ENCODE measurements at places on chromosomes 3 and 15.

DNA sequence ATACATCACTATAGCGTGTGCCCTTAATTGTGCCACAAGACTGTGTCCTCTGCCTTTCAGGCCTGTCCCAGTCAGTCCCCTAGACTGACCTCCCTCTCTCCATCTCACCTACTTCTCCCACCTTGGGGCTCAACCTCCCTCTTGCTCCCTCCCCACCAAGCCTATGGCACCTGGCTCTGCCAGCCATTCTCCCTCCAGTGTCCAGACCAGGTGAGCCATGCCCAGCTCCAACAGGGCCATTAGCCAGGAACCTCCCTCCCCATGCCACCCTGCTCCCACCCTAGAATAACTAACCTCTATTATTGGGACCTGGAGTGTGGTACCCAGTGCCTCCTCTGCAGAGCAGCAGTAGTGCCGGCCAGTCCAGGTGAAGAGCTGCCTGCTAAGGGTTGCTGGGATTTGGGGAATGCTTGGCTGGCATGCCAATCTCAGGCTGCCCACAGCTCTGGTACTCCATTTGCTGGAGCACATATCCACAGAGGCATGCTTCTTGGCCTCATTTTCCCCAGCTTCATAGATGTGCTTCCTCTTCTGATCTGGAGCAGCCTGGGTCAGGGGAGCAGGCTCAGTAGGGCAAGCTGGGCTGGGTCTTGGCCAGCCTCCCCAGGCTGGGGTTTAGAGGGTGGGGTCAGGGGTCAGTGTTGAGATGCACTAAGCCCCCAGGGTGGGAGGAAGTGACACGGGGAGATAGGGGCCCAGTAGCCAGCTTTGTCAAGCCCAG lies 38.8 kb downstream of the SAXO2 start:
- no peak for DNase-seq

GRCh38 chr15:70416829-70417228 lies 319.1 kb upstream of the TLE3 start:
- no peak for DNase-seq

DNA sequence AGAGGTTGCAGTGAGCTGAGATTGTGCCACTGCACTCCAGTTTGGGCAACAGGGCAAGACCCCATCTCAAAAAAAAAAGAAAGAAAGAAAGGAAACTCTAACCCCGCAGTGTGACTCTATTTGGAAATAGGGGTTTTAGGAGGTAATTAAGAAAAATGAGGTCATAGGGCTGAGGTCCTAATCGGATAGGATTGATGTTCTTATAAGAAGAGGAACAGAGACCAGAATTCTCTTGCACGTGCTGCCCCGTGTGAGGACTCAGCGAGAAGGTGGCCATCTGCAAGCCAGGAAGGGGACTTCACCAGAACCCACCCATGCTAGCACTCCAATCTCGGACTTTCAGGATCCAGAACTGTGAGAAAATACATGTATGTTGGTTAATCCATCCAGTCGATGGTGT lies 25.8 kb downstream of the KLHL6 start:
- no peak for DNase-seq

DNA sequence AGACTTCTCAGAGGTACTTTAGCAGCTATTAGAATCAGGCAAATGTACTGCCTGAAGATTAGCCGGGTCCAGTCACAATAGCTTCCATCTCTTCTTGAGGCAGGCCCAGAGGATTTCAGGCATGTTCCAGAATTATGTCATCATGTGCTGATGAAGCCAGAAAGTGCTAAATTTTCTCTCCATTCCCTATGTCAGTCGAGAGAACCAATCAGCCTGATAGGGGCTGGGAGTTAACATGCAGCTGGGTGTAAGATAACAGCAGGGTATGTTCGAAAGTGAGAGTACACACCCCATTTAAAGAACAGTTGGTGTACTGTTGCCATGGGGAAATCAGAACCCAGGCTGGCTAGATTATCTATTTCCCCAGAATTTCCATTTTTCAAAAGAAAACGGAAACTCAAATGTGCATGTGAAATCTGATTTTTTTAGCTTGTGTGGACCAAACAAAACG lies 48.7 kb downstream of the MYH15 start:
- no peak for DNase-seq

DNA sequence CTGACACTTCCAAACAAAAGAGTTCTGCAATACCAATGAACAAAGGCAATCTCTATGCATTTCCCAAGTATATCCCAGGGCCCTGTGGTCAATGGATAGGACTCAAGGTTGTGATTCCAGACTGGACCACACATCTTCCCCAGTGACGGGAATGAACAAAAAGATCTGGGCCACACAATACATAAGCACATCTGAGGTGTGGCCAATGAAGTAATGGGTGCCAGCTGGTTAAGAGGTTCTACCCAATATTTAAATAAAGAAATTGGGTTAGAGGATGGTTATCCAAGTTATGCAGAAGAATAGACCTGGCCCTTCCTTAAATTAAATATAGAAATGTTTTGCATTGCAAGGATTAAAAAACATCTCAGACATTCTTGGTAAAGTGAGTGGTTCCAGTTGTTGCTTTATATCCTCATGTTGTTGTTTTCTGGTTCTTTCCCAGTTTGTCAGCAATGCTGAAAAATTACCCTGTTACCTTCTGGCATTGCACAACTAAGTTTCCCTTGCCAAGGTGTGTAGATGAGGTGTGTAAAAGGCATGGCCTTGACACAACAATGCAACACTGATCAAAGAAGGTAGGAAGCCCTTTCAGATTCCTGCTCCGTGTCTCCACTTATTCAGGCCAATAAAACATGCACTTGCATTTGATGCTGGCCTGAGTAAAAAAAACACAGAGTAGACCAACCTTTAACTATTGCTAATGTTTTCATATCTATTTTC lies 86.5 kb downstream of the PRICKLE2 start:
- no peak for DNase-seq

DNA sequence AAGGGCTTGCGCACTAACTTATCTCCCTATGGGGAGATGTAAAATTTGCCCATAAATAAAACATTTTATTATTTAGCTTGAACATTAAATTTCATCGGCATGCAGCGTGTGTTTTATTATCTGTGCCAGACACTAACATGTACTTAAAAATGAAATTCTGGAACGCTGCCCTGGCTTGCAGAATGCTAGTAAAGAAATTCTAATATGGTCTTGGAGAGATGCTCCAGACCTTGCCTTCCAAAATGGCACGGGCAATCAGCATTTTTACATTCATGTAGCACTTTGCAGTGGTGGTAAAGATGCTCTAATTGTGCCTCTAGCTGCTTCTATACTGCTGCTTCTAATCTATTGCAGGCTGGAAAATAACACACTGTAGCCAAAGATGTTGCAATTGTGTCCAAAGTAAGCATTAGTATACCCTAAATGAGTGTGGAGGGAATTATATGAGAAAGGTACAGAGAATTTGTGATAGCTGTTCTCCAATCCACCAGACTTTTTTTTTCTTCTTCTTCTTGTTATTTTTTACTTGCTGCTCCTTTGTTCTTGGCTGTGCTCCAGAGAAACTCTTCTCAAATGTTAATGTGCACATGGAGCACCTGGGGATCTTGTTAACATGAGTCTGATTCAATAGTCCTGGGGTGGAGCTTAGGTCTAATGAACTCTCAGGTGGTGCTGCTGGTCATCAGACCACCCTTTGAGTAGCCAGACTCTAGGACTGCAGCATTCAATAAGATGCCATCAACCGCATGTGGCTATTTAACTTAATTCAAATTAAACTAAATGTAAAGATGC lies 47.3 kb downstream of the CRABP1 start:
- DNase-seq: no peak

DNA sequence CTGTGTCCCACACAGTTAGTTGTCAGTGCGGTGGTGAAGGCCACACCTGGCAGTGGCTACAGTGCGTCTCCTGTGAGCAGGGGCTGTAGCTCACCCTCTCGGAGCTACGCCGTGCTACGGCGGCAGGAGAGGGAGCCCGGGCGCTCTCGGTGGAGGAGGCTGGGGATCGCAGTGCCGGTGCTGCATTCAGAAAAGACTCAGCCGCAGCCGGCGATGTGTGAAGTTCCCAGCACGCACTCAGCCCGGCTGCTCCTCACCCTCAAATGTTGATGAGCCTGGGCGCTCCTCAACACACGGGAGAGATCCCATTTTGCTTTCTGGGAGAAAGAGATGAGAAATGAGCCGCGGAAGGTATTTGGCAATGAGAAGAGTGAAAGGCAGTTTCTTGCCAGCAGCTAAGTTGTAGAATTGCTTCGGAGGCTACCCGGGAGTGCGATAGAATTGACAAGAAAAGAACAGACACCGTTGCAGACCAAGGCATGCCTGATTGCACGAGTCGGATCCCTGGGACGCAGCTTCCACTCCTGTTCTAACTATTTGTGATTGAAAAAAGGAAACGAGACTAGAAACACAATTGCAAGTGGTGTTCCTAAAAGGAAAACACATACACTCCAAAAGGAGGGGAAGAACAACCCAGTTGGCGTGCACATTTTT lies at the start of gene UNC13C:
Gene UNC13C, plus strand, starts transcription at position 189 of the 654 bp plus-strand sequence. CDS start 34,463 bp downstream, outside the sequence.
- DNase-seq: peak; percentile 17

DNA sequence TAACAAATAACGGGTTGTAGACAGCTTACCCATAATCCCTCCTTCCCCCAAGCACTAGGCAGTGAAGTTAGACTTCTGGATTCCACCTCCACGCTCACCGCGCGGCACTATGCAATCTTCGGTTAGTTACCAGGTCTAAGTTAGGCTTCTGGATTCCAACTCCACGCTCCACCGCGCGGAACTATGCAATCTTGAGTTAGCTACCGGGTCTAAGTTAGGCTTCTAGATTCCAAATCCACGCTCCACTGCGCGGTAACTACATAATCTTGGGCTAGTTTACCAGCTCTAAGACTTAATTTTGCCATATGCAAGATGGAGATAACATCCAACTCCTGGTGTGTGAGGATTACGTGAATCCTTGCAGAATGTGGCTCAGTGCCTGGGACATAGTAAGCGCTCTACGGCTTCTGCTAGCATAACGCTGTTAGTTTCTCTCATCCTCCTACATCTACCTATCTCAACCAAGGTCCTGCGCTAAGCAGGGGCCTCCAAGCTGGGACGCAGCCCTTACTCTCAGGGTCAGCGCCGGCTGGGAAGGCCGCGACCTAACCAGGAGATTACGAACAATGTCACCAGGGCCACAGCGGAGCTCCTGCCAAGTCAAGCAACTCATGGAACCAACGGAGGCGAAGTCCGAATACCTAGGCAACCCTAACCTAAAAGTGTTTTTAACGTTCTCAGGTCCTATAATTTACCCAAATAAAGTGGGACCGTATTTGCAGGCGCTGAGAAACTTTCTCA lies 497 bp upstream of the RPLP1 start:
- no peak for DNase-seq

GRCh38 chr15:69253156-69253555 lies 45.6 kb upstream of the PAQR5 start:
- DNase-seq: peak; percentile 11

- no peak for DNase-seq
Measured at GRCh38 chr3:184289426-184289938, 9.6 kb upstream of the PSMD2 start.

DNA sequence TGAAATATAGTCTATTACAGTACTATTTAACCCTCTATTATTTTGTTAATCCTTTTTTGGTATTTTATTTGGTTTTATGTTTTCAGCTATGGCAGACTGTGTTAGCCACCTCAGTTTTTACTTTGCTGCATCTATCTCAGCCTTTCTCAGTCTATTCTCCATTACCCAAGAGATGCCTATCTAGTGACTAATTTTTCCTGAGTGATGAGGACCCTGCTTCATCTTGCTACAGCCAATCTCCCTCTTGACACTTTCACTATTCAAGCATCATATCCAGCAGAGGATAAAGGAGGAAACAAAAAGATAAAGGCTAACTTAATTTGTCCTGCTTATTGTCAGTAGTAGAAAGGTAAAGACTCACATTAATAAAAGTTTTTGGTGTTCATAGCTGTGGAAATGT lies 141.8 kb upstream of the NECTIN3 start:
- no peak for DNase-seq

GRCh38 chr3:72678867-72679266 lies 169.4 kb downstream of the SHQ1 start:
- no peak for DNase-seq

- DNase-seq: no peak
Measured at GRCh38 chr15:77738038-77738370, 105.3 kb upstream of the LINGO1 start.

- no peak for DNase-seq
Measured at GRCh38 chr3:122458992-122459391, 43.1 kb upstream of the WDR5B start.

DNA sequence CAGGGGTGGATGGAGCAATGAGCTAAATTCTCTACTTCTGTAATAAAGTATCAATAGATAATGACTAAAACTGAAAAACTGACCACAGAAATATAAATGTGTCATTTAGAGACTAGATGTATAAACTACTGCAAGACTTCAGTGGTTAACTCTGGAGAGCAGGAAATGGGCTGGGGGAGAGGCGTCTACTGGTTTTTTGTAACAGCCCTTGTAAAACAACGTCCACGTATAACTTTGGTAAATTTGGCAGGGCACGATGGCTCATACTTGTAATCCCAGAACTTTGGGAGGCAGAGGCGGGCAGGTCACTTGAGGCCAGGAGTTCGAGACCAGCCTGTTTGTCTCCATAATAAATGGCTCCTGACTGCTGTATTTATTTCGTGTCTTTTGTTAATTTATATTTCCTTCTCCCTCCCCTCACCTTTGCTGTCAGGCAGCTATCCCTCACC lies 12.5 kb downstream of the RAB27A start:
- DNase-seq: no peak

DNA sequence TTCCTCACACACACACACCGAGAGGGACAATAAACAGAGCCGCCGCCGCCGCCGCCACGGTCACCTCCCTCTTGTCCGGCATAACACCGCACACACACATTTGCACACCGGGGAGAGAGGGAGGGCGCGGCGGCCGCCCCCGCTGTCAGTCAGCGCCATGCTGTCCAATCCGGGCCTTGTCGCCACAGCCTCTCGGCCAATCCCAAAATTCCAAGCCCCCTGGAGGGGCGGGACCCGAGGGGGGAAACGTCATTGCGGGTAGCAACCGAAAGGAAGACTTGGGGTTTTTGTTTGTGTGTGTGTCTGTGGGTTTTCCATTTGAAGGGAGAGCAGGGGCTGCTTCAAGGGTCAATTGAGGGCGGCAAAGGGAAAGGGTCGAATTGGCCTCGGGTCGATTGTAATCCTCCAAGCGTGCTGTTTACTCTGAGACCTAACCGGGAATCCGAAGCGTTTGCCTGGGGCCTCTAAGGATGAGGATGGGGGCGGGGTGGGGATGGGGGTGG lies at the start of gene TOP2B:
Gene TOP2B, minus strand, starts transcription at position 96 of the 503 bp plus-strand sequence. CDS start 610 bp downstream, outside the sequence.
- DNase-seq: peak; percentile 97

GRCh38 chr3:188082450-188082849 lies 71.5 kb upstream of the LPP start:
- DNase-seq: no peak

Measured in pancreas (tissue), 10 donors.